ENCODE measurements at places on chromosomes 12 and 14. TPM values are rescaled to one million over a fixed set of nuclear protein-coding genes. Genes with fewer than 3 reads are reported as not detected.

DNA sequence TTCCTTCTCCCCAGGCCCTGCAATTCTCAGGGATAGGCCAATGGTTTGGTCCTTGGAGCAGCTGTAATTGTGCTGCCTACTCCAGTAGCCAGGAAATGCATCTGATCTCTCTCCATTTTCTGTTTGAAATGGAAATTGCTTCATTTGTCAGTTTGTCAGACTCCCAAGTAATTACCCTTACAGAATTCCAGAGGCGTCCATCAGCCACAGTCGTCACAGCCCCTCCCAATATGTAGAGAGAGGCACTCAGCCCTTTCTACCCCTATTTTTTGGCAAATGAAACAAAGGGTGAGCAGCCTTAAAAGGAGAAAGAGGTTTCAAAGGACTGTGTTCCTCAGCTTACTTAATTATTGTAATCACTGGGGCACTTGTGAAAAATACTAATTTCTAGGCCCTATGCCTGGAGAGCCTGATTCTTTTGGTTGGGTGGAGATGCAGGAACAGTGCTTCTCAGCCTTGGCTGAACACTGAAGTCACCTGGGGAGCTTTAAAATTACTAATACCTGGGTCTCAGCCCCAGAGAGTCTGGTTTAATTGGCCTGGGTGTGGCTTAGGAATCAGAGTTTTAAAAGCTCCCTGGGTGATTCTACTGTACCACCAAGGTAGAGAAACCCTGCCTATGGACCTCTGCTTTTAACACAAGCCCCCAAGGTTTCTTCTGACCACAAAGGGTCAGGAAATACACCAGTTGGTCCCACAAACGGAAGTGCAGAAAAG, 190.0 kb downstream of the EMP1 start:
- no peak for DNase-seq

DNA sequence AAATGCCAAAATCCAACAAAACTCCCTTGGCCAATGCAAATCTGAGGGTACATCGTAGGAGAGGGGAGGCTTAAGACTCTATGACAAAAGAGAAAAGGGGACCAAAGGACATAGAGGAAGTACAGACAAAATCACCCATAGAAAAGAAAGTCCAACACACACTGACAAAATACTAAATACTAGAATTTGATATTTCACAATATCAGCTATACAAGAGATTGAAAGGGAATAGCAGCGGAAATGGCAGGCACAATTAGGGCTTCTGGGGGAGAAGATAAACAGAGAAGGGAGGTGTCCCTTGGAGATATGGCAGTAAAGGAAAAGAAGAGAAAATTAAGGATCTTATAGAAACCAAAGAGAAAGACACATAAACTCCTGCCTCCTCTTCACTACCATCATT, 29.0 kb downstream of the ATP2B1 start:
- no peak for DNase-seq

Gene FOXN4
- not detected for total RNA-seq

GRCh38 chr14:80845856-80846255, 95.7 kb downstream of the CEP128 start:
- no peak for DNase-seq

DNA sequence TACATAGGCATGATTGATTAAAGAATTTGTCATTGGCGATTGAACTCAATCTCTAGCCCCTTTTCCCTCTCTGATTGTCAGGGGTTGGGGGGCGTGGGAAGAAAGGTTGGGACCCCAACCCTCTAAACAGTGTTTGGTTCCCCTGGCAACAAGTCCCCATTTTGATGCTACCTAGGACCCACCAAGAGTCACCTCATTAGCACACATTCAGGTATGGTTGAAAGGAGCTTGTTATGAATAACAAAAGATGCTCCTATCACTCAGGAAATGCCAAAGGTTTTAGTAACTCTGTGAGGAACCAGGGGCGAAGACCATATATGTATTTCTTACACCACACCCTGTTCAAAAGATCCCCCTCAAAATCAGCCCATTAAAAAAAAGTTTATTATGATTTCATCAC, 14.3 kb downstream of the RNF212B start:
- DNase-seq: no peak

DNA sequence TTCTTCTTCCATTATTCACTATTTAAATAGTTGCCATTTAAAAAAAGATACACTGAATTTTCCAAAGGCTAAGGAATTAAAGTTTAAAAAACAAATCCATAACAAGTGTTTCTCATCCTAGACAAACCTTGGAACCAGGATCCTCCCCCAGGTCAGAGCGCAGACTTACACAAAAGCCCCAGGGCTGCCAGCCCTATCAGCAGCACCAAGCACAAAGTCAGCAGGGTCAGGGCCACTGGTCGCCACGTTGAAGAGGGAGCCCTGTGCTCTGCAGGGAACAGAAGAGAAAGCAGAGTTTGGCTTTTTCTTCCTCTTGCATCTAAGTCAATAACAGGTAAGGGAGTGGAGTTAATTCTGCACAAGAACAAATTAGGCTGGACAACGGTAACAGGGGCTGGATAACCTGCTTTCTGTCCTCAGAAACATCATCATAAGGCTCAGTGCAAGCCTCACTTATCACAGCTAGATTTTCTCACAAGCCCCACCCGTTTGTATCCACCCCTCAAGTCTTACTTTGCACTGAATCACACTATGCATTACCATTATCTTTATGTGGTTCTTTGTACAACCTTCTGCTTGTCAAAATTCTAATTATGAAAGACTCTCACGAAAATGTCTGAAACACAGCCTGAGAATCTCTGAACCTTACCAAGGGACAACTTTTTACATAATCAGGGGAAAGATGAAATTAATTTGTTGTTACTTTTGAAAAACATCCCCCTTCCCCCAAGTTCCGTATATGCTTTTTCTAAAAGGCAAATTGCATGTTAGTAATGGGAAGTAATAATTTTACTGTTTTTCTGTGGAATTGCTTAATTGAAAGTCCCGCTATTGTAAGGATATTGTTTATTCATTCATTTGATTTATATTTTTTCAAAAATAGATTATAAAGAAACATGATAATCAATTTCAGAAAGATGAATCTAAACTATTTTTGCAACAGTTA, 9.6 kb downstream of the CLEC1A start:
- no peak for DNase-seq

Data from thoracic aorta (tissue), 2 donors.